ENCODE measurements at places on chromosomes 16 and 17.

GRCh38 chr16:10813099-10813455 lies 5.5 kb downstream of the TVP23A start:
- no peak for DNase-seq

DNA sequence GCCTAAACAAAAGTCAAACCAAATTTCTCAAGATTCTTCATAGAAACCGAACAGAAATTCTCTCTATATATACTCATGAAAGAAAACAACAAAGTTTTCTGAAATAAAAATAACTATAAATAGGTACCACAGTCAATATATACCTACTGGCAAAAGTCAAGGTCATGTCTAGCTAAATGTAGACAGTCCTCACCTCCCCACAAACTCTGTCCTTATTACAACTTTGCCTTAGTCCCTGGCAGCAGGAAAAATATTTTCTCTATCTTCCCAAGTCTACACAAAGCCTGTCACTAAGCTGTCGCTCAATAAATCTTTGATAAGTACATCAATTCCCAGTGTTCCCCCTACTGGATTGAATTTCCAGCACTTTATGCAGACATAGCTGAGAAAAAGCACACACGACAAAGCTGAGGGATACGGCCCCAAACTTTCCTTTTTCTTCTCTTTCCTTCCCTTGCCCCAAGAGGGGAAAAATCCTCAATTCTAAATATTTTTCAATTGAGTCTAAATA lies 2.7 kb downstream of the CFAP20 start:
- no peak for DNase-seq

DNA sequence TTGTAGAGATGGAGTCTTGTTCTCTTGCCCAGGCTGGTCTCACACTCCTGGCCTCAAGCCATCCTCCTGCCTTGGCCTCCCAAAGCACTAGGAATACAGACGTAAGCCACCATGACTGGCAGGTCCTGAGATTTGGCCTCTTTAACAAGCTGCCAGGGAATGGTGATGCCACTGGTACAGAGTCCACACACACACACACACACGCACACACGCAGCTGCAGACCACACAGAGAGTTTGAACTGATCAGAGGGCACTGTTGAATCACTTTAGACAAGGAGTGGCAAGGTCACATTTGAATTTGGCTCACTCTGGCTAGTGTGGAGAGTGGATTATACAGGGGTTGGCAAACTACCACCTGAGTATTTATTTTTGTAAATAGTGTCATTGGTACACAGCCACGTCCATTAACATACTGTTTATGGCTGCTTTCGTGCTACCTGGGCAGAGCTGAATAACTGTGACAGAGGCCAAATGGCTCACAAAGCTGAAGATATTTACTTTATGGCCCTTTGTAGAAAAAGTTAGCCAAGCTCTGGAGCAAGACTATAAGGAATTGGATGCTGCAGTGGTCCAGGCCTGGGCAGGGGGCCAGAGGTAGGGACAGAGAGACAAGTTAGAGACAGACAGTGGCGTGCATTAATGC lies 9.9 kb downstream of the ITPRIPL2 start:
- no peak for DNase-seq

- no peak for DNase-seq
Observed at GRCh38 chr16:54275956-54276355, 10.6 kb downstream of the IRX3 start.

GRCh38 chr17:5976251-5976650 lies 93.9 kb upstream of the WSCD1 start:
- DNase-seq: no peak

- DNase-seq: no peak
Observed at GRCh38 chr17:77228241-77228752, 87.5 kb downstream of the SEC14L1 start.

DNA sequence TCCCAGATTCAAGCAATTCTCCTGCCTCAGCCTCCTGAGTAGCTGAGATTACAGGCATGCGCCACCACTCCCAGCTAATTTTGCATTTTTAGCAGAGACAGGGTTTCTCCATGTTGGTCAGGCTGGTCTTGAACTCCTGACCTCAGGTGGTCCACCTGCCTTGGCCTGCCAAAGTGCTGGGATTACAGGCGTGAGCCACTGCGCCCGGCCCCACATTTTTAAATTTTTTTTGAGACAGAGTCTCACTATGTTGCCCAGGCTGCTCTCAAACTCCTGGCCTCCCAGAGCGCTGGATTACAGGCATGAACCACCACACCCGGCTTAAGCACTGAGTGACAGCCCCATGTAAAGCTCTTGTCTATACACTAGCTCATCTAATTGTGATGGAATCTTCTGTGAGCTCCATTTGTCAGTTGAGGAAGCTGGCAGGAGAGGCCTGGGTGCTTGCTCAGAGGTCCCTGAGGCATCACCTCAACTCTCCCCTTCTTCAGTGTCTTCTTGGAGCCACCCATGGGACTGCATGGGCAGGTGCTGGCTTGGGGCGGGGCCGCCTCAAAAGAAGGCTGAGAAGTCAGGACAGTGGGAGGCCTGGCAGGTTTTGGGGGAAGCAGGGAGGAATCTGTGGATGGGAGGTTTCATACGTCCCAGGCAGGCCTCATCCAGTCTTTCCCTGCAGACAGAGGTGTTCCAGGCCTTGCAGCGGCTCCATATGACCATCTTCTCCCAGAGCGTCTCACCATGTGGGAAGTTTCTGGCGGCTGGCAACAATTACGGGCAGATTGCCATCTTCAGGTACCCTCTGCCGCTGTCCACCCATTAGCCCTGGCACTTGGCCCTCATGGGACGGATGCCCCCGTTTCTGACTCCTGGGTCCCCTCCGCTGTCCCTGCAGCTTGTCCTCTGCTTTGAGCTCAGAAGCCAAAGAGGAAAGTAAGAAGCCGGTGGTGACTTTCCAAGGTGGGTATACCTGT lies 1.5 kb downstream of the THOC6 start:
- no peak for DNase-seq

DNA sequence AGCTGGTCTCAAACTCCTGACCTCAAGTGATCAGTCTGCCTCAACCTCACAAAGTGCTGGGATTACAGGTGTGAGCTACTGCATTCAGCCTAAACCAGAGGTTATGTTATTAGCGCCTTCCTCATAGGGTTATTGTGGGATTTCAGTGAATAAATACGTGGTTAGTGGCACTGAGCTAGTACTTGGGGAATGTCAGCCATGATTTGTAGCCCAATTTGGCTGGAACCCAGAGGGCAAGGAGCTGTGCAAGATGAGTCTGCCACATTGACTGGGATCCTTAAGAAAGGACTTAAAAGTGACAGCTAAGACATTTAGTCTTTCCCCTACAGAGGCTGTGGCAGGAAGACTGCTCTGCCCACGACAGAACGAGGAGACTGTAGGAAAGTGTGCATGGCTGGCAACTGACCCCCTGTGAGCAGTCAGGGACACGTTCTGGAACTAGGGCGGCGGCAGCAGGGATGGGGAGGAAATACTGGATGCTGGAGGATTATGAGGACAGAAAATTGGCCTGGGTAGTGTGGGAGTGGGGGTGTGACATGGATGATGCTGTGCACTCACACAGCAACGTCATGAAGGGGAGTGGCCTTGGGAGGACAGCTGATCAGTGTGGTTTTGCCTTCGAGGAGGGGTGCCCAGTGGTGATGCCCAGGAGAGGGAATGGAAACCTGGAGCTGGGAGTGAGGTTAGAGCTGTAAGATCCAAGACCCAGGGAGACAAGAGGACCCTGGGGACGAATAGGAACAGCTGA lies 14.6 kb downstream of the ATP5PD start:
- DNase-seq: peak; percentile 72

DNA sequence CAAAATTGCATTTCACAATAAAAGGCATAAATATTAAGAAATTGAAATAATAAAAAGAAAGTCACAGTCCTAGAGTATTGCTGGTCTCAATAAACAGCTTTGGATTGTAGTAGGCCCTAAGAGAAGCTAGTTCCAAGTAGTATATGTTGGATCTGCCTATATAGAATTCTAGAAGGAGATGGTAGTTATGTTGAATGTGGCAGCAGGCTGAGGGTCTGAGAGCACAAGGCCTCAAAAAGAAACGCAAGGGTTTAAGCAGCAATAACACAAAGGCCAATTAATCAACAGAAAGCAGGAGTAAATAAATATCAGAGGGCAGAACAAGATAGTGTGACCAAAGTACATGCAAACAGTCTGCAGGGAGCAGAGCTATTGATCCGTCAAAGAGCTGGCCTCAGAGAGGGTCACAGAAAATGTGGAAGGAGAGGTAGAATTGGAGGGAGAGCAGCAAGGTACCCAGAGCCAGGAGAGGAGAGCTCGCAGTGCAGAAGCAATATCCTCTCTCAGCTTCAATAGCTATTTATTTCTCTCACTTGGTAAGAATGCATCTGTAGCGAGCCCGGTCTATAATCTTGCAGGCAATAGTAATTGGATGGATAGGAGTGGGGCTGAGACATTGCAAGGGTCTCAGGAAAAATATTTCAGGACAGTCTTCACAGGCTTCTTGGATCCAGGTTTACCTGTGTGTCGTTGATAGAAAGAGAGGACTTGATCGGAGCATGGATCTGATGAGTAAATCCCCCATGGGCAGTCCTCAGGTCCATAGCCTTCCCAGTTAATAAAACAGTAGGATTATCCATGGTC lies 25.1 kb upstream of the MED13 start:
- DNase-seq: no peak

GRCh38 chr16:65044873-65045272 lies 77.0 kb downstream of the CDH11 start:
- DNase-seq: no peak

DNA sequence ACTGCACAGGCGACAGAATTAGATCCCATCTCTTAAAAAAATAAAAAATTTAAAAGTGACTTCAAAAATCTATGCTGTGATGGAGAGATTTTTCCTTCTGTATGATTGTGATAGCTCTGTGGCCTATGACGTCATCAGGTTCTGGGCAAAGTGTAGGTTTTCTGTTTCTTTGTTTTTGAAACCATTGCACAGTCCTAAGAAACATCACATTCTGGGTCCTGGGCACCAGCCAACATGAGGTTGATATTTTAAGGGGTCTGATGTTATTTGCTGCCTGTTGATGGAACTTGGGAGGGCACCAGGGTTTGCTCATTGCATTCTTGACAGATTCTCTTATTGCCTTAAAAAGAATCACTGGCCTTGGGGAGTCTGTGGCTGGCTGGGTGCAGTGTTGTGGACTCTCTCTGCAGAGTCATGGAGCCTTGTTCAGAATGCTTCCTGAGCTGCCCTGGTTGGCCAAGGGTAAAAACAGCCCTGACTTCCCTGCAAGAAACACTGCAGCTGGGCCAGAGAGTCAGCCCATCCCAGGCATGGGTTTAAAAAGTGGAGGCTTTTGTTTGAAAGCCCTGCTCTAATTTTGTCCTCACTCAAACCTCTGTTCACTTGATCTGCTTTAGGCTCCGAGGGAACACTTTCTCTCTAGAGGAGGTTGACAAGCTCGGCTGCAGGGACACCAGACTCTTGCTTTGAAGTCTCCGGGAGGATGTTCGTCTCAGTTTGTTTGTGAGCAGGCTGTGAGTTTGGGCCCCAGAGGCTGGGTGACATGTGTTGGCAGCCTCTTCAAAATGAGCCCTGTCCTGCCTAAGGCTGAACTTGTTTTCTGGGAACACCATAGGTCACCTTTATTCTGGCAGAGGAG lies 10.5 kb upstream of the CYLD start:
- no peak for DNase-seq

GRCh38 chr16:14043278-14043677 lies 27.8 kb upstream of the MRTFB start:
- no peak for DNase-seq

DNA sequence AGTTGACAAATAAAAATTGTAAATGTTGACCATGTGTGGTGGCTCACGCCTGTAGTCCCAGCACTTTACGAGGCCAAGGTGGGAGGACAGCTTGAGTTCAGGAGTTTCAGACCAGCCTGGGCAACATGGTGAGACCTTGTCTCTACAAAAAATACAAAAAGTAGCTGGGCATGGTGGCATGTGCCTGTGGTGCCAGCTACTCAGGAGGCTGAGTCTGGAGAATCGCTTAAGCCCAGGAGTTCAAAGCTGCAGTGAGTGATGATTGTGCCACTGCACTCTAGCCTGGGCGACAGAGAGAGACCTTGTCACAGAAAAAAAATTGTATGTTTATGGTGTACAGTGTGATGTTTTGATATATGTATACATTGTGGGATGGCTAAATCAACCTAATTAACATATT lies 119.6 kb downstream of the NPIPB5 start:
- no peak for DNase-seq

DNA sequence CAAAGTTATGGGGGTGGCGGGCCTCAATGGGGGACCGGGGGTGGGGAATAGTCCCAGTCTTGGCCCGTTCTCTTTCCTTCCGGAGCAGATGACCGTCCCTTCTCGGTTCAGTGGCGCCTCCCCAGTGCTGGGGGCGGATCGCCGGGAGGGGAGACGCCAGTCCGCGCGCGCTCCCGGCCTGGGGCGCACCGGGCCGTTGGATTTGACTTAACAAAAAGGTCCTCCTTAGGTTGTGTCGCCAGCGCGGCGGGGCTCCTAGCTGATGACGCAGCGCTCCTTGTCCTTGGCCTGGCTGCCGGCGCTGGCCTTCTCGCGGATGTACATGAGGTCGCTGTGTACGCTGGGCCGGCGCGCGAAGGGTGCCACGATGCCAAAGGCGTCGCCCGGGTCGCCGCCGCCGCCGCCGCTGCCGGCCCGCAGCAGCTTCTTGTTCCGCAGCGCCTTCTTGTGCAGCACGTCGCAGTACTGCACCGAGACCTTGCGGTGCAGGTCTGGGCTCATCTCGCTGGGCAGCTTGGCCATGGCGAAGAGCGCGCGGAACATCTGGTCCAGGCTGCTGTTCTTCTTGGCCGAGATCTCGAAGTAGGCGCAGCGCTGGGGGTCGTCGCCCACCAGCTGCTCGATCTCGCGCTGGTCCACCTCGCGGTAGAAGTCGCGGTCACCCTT lies 1.2 kb downstream of the RASD1 start:
- no peak for DNase-seq

- DNase-seq: no peak
Observed at GRCh38 chr16:78812582-78812981, 713.1 kb downstream of the WWOX start.

DNA sequence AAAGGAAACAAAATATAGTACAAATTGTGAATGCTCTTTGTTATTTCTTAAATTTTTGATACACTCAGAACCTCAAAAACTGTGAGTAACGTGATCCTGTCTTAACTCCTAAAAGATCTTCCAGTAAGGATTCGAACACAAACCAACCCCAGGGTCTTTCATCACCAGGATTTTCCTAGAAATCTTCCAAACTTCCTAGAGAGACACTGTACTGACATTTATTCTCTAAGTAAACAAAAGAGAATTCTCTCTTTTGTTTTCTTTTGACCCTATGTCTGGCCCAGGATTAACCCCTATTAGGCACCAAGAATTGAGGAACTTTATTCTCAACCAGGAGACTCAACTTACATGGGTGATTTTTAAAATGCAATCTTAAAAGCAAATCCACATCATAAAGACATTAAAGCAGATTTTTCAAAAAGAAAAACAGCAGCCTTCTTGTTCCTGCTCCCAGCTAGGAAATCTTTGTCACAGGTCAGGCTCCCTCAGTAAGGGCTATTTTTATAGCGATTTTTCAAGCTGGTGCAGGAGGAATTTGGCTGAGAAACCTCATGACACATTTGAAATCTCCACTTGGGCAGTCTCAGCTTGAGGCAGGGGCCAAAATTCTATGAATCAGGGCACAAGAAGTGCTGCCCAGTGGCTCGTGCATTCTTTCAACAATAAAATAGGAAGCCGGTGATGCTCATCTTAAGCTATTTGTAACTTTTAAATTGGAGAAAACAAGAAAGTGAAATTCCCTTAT lies 6.2 kb upstream of the SMG1 start:
- peak; percentile 24 for DNase-seq

Measured in GM04504 (cell line).